GM04504 (cell line): ENCODE measurements at places on chromosomes 3 and 15.

GRCh38 chr3:125349556-125350165, 25.5 kb downstream of the ZNF148 start:
- DNase-seq: no peak

- no peak for DNase-seq
Measured at GRCh38 chr3:39638301-39638700, 170.8 kb downstream of the MOBP start.

DNA sequence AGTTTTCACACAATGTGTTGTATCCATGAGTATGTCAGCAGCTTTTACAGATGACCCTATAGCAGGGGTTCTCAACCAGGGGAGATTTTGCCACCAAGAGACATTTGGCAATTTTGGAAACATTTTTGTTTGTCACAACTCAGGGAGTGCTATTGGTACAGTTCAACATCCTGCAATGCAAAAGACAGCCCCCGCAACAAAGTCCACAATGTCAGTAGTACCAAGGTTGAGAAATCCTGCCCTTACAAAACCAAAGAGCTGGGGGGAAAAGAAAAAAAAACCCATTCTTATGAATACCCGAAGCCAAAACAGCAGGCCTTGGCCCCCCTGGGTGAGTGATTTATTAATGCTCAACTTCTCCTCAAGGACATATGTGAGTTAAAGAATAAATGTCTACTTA, 99.1 kb downstream of the LARS2 start:
- DNase-seq: no peak

- DNase-seq: no peak
Measured at GRCh38 chr15:38876211-38876610, 311.6 kb upstream of the RASGRP1 start.

DNA sequence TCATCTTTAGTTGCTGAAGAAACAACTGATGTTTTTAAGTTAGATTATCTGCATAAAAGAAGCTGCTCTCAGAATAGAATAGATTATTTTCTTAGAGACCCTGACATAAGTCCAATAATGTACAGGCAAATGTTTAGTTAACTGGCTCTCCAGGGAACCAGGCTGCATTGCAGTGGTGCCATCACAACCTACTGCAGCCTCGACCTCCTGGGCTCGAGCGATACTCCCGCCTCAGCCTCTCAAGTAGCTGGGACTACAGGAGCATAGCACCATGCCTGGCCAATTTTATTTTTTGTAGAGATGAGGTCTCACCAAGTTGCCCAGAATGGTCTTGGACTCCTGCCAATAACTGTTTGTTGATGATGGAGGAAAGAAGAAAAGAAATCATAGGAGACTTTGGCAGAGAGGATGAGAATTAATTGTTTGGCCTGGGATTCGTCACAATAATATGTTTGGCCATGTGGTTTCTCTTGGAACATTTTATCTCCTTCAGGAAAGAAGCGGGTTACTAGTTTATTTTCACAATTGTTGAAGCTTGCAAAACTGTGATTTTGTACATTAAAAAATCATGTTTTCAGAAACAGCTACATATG, 429.2 kb downstream of the CADM2 start:
- no peak for DNase-seq

DNA sequence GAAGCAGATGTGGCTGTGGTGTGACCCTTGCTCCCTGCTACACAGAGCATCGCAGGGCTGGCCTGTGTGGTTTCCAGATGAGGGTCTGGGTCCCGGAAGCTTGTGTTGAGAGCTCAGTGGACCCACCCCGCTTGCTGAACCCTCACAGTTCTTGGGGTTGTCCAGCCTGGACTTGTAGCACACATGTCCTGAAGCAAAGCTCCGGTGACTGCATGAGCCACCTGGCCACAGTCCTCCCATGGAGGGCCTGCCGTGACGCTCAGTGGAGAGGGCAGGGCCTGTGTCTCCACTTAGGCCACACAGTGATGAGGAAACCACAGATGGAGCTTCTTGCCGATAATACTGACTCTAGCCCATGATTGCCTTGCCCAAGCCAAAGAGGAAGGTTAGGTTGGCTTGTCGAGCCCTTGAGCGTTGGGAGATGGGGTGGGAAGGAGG, 62.6 kb downstream of the RGMA start:
- no peak for DNase-seq

DNA sequence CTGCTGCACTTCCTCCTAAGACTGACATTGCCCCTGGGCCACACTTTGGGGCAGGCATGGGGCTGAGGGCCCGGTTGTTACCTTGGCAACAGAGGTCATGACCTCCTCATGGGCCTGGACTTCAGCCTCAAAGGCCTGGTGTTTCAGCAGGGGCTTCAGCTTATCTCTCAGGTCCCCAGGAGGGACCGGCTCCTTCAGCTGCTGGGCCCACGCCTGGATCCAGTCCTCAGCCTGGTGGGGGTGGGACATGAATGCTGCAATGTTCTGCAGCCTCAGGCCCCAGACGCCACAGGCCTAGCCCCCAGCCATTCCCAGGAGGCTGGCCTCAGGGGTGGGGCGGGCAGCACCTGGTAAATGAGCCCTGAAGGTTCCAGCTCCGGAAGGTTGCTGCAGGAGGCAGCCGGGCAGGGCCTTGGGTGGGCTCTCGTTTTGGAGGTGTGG, 27.6 kb downstream of the SPTBN5 start:
- DNase-seq: no peak

DNA sequence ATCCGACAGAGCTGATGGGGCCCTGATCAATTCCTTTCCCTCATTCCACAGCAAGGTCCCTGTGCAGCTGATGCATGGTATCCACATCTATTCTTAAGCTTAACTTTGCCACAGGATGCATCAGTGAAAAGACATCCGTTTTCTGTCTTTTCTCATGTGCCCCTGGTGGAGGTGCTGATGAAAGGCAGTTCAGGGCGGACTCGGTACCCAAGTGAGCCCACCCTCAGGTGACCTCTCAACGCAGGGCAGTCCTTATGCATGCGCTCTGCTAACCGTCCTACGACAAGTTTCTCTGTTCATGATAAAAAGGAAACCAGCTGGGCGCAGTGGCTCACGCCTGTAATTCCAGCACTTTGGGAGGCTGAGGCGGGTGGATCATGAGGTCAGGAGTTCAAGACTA, 251.4 kb downstream of the ADAMTS17 start:
- DNase-seq: no peak

DNA sequence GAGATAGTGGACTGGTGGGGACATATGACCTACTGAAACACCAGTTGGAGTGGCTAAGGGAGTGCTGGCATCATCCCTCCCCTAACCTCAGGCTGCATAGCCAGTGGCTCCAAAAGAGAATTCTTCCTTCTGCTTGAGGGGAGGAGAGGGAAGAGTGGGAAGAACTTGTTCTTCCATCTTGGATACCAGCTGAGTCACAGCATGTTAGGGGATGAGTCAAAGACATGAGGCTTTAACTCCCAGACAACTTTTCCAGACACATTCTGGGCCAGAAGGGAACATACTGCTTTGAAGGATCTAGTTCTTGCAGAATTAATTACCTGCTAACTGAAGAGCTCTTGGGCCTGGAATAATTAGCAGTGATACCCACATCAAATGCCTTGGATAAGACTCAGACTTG, 36.8 kb upstream of the PEX5L start:
- DNase-seq: no peak

GRCh38 chr3:113698956-113699355, 2.5 kb upstream of the USF3 start:
- no peak for DNase-seq

- DNase-seq: no peak
Measured at GRCh38 chr3:97712919-97713318, 51.6 kb upstream of the ARL6 start.

DNA sequence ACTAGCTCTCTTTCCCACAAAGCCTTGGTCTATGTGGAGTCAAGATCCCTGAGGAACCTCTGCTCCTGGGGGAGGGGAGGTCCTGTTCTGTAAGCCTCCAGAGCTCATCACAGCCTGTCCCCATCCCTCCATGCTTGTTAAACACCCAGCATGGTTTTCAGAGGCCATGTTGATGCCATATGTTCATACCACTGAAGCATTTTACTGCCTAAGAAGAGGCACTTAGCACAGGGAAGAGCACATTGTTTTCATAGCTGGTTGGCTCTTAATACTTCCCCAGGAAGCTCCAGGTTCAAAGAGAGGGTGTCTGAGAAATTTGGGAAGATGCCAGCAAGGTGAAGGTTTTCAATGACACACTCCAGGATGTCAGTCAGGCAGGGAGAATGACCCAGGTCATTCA, 25.6 kb downstream of the CPNE4 start:
- DNase-seq: no peak

GRCh38 chr15:30877070-30877469, 26.6 kb upstream of the FAN1 start:
- no peak for DNase-seq

DNA sequence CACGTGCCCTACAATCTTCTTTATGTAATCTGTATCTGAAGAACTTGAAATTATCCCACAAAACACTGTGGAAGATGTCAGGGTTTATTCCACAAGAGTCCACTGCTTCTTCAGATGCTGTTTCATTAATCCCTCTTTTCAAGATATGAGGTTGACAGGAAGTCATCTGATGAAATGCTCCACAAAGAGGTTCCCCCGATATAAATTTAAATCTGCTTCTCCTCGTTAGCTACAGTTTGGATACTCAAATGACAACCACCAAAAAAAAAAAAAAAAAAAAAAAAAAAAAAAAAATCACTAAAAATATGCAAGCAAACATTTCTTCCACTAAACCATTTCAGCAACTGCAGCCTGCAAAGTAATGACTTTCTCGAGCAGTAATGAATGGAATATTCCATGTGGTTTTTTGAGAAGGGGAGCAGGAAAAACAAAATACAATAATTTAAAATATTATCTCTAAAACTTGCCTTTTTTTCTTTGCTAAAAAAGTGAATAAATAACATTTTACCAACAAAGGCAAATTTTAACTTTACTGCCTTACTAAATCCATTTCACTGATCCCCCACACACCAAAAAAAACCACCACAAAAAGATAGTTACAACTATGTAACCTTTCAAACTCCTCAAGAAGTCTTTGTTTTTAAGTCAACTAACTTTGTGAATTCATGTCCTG, 37.8 kb downstream of the DLG1 start:
- DNase-seq: no peak

DNA sequence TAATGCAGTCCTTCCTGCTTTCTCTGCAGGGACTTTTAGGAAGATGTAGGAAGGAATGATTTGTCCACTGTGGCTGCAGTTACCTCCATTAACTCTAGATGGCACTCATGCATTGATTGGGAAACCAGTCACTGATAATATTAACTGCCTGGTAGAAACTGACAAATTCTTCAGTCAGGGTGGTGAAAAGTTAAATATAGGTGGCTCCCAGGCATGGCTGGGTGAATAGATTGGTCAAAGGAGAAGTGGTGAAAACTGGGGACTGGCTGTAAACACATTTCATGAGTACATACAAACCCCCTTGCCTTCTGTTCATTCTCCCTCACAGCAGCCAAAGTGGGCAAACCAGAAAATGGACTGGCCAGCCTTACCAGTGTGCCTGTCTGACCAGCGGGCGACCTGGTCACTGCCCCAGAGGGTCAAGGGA, 333.4 kb downstream of the THSD4 start:
- DNase-seq: peak; percentile 42

GRCh38 chr3:114706591-114707232, 412.9 kb downstream of the TIGIT start:
- no peak for DNase-seq

- DNase-seq: no peak
Measured at GRCh38 chr3:66495668-66496045, 5.2 kb downstream of the LRIG1 start.

GRCh38 chr15:66016199-66016598, 146.9 kb downstream of the RAB11A start:
- no peak for DNase-seq
